Retinal pigment epithelial cell (primary cell): ENCODE measurements at places on chromosomes 1 and 21.
A peak's percentile ranks its signal among the peaks of the same experiment; 100 is the strongest.

DNA sequence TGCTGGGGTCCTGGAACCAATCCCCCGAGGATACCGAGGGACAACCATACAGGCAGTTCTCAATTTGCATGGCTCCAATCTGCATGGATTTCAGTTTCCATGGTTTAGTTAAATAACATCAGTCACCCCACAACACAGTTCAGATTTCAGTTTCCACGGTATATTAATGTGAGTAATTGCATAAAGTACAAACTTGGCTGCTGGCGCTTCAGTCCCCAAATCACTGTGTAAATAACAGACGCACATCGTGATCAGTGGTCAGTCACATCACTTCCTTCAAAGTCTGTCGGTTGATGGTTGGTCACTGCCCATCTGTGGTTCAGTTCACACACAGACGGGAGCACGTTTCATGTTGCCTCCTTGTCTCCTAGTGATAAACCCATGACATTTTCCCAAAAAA, 66.4 kb upstream of the LPGAT1 start:
- DNase-seq = no peak

- no peak for DNase-seq
These were observed 35.0 kb downstream of the TMCC2 start for GRCh38 chr1:205262731-205263171.

DNA sequence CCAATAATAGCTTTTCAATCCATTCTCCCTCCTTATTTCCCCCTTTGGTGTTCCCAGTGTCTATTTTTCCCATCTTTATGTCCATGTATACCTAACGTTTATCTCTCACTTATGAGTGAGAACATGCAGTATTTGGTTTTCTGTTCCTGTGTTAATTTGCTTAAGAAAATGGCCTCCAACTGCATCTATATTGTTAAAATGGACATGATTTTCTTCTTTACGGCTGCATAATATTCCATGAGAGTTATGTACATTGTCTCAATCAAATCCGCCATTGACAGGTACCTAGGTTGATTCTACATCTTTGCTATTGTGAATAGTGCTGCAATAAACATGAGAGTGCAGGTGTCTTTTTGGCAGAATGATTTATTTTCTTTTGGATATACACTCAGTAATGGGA, 126.7 kb downstream of the CTH start:
- DNase-seq = no peak

- peak; percentile 37 for DNase-seq
These were observed 7.4 kb downstream of the SEMA4A start for GRCh38 chr1:156160743-156161171.

DNA sequence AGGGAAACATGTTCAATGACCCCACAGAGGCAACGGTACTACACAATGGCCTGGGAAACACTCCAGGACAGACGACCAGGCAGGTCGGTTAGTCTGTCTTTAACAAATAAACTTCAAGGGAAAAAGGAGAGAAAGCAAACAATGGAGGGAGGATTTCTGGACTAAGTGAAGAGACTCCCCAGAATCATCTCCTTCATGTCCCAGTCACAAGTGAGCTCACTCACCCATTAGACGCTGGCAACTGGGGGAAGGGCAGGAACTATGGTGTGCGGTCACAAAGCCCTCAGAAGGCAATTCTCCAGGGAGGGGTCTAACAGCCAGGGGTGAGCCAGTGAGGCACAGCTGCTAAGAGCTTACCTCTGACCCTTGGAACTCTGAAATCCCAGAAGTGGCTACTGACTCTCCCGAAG, 55.7 kb upstream of the NADK start:
- peak; percentile 21 for DNase-seq
